ENCODE measurements at places on chromosomes 1 and 21.

GRCh38 chr1:44035726-44036408 is 4.6 kb upstream of the SLC6A9 start:
- no peak for DNase-seq

GRCh38 chr21:38349111-38349746 is 92.4 kb downstream of the KCNJ15 start:
- DNase-seq: peak; percentile 58

GRCh38 chr21:42682661-42683210 is 29.3 kb downstream of the PDE9A start:
- DNase-seq: no peak

- peak; percentile 72 for DNase-seq
These were observed 7.5 kb downstream of the SLC19A1 start for GRCh38 chr21:45534636-45535331.

DNA sequence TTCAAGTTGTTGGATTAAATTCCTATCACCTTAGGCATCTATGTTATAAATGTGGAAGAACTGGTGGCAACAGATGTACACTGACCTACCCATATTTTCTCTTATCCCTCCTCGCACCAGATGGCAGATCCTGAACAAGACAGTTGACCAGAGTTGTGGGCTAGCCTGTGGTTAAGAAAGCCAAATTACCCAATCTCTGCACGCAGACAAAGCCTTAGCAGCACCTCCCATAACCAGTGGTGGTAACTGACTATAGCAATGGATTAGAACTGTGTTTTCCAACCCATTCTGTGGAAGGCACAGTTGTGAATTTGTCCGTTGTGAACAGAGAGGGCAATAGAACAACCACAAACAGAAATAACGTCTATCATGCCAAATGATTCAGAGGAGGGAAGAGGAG is 20.6 kb downstream of the ABCB10 start:
- no peak for DNase-seq

GRCh38 chr1:41754540-41754939 is 164.2 kb downstream of the HIVEP3 start:
- DNase-seq: no peak

DNA sequence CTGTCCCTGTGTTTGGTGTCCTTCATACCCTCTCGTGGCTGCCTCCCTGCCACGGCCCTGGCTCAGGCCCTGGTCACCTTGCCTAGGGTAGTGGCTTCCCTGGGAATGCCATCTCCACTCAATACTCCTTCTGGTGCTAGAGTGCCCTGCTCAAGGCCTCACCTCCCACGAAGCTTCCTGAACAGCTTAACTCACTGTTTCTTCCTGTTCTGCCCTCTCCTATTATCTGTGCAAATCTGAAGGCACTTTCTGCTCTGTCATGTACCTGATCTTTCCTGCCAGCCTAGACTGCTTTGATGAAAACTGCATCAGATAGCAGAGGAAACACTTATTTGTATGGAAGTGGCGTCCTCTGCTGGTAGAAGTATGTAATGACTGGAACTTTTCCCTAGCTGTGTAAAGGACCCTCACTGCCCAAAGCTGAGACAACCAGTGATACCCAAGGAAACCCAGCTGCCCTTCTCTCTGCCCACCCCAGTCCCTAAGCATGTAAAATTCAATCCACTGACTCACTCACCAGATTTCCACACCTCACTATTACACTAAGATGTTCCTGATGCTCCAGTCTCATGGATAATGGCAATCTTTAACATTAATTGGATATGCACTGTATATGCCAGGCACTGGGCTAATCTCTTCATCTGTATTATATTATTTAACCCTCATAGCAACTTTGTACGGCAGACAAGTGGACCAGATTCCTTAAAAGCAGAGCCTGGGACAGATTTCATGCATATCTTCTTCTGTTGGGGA is 36.2 kb upstream of the BTG2 start:
- peak; percentile 84 for DNase-seq

- DNase-seq: no peak
These were observed 57.1 kb upstream of the DMRTB1 start for GRCh38 chr1:53401813-53402745.

- peak; percentile 29 for DNase-seq
These were observed 143.5 kb downstream of the ELAVL4 start for GRCh38 chr1:50252196-50252595.

DNA sequence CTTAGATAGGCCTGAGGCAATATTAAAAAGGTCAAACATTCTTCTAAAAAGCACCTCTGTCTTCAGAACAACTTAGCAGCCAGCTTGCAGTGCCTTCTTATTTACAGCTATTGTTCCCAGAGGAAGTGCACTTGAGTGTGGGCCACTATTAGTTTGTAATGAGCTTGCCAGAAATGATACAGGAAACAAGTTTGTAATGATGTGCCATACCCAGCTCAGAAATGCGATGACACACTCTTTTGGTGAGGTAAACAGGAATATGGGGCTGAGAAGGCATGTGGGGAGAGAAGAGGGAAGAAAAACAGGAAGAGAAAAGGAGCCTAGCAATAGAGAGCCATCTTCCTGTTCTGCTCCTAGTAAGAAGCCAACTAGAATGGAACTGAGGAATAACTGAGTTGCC is 295.4 kb downstream of the AGBL4 start:
- no peak for DNase-seq

DNA sequence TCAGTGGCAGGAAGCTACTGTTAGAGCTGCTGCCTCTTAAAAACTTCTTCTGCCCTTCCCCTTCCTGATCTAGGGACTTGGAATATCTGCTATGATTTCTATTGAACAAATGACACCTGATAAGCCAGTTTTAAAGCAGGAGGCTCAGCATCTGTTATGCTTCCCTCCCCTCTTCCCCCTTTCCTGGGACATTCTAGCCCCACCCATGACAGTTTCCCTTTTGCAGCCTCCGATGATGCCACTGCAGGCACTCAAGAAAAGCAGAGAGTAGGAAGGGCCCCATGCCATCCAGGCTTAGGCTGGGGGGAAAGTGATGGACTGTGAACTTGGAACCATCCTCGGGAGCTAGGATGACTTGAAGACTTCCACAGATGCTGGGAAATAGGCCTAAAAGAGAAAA is 15.1 kb upstream of the EPB41 start:
- DNase-seq: no peak

- DNase-seq: no peak
These were observed 90.6 kb downstream of the TRIM11 start for GRCh38 chr1:228315945-228316588.

DNA sequence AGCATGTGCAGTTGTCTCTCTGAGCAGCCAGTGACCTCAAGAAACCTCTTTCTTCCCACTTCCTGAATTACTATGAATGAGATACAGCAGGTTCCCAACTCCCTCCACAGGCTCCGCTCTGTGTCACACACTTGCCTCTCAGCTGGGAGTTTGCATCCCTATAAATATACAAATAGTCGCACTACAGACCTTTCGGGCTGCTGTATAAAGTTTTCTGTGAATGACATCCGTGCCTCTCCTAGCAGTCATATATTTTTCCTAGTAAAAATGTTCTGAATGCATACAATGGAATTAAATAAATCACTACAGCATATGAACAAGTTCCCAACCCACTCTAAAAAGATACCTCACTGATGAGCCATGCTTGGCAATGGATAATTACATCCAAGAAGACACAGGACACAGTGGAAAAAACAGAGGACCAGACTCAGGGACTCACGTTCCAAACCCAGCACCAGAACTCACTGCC is 66.8 kb downstream of the CAPZB start:
- DNase-seq: no peak

GRCh38 chr1:230170622-230171021 is 103.6 kb downstream of the GALNT2 start:
- no peak for DNase-seq

- DNase-seq: no peak
These were observed 331.7 kb downstream of the PTBP2 start for GRCh38 chr1:97053268-97053667.

DNA sequence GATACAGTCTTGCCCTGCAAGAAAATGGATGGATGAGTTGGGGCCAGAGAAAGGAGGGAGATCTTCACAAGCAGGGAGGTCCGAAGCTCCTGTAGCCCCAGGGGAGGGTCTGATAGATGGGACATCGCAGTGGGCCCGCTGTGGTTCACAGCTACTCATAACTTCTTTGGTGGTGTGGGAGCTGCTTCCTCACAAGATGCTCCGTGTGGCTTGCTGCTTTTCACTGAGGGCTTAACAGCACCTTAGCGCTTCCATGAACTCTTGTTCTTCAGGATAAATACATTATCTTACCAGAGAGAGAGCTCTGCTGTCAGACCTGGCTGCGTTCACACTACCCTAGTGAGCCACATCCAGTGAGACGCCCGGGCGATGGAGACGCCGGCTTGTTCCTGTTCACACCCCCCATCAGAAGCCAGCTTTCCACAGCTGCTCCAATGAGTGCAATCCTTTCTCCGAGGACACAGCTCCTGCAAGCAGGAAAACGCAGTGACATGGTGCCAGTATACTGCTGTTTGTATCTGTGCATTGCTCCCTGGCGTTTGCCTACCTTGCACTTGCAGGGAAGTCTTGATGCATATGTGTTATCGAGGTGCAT is 599.8 kb downstream of the AJAP1 start:
- DNase-seq: no peak

DNA sequence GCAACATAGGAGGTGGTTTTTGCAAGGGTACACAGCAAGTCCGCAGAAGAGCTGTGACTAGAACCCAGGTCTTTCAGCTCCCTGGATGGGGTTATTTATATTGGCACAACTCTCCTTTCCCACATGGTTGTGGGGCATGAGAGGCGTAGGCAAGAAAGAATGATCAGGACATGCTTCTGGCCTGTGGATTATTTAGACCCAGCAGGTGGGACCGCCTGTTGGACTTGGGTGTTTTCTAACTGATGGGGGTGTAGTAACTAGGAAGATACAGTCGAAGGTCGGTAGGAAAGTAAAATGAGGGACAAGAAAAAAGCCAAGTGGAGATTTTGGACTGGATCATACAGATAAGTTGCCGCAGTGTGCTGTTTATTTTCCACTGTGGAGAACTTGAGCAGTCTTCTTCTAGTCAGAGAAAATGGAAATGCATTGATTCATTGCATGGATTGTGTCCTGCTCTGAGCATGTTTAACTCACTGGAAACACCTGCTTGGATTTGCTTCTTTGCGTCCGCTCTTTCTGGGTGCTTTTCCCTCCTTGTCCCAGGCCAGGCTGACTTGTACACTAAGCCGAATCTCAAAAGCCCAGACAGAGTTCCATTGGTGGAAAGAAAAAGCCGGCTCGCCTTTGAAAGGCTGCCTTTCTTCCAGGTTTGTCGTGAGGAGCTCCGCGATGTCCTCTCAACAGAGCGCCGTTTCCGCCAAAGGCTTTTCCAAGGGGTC is 592 bp downstream of the CRCT1 start:
- no peak for DNase-seq

DNA sequence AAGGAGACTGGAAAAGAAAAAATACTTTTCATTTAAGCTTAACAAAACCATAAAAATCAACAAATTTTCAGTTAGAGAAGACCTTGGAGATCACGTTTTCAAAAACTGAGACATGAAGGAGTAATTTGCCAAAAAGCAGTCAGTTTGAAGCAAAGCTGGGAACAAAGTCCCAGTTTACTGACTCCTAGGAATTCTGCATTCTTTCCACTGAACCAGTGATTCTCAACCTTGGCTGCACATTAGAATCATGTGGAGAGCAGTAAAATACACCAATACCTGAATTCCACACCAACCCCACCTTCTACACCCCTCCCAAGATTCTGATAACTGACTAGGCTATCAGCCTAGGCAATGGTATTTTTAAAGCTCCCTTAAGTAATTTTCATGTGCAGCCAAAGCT is 73.5 kb downstream of the PRPF38A start:
- no peak for DNase-seq

GRCh38 chr21:42317826-42318746 is 2.9 kb upstream of the TFF3 start:
- peak; percentile 85 for DNase-seq

- DNase-seq: no peak
These were observed 20.3 kb downstream of the RNASEL start for GRCh38 chr1:182568647-182569284.

- DNase-seq: peak; percentile 57
These were observed 222.9 kb upstream of the CSF3R start for GRCh38 chr1:36705629-36706028.

GRCh38 chr1:12179111-12179519 is 12.3 kb downstream of the TNFRSF1B start:
- no peak for DNase-seq

GRCh38 chr1:231359113-231359512 is 21.0 kb downstream of the SPRTN start:
- DNase-seq: no peak

DNA sequence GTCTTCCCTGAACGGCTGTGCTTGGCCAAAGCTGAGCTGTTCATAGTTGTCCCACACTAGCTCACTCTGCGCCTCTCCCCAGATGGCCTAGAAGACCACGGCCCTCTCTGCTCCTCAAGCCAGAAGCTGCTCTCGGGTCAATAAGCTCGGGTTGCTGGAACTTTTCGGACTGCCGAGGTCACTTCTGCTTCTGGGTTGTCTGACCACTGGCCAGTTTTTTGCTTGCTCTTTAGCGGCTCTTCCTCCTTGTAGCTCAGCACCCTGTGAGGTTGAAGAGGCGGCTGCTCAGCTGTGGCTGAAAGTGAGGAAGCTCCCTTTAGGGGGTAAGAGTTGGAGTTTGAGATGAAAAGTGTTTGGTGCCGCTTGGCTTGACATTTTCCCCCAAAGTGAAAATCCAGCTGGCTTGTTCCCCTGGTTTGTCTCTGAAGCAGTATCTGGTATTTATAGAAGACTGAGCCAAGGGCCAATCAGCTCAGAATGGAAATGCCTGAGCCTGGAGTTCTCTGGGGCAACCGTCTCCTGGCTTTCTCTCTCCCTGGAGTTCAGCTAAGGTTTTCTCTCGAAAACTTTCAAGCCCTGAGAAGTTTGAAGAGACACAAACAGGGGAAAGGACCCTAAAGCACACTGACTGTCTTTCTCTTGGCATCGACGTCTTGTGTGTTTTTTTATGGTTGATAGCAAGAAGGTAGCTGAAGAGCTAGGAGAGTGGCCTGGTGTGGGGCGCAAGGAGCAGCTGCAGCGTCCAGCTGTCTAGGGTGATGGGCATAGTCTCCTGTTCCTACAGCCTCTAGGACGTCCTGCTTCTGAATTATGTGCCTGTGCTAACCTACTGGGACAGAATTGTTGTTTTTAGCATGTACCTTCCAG is 72.0 kb downstream of the SYT6 start:
- DNase-seq: no peak

DNA sequence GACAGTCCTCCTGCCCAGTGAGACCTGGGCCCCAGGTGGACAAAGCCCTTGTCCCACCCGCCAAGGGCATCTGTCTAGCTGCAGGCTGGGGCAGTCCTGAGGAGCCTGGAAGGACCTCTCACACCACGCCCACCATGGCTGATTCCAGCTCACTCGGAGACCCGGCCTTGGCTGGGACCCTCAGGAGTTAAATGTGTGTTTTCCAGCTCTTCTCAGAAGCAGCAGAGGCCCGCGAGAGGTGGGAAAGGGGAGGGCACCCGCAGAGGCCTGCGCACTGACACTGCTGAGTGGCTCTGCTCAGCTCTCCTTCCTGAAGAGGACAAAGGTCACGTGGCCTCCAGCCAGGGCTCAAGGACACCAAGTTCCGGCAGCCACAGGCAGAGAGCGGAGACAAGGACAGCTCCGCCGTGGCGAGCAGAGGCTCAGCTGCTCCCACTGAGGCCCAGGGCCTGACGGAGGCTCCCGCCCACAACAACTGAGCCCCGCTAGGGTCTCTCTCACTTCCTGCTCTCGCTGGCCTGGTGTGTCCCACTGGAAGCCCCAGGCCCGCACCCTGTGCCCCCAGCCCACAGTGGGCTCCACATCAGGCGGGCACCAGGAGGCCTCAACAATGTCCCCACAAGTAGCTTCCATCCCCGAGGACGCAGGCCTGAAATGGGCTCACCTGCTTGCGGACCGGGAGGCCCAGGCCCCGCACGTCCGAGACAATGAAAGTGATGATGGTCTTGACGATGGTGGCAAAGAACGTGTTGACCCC is 16.9 kb downstream of the SLC19A1 start:
- no peak for DNase-seq

GRCh38 chr1:172086137-172086536 is 244.8 kb downstream of the DNM3 start:
- no peak for DNase-seq

Measured in NCI-H1092 treated with DMSO at 0.1 percent for 48 hours (cell line).